ENCODE measurements at places on chromosomes 4 and X. TPM values are rescaled to one million over a fixed set of nuclear protein-coding genes. Genes with fewer than 3 reads are reported as not detected.

Gene SLIT2
- 27.6 TPM for total RNA-seq

Gene ASMT
- total RNA-seq, result 1.1 TPM

Gene ASB5
- not detected for total RNA-seq

Gene SMC1A
- total RNA-seq, result 21.6 TPM

Gene TLR7
- total RNA-seq, result 2.9 TPM

Gene FRG2
- not detected for total RNA-seq

Gene CD40LG
- total RNA-seq, result not detected

Gene NDST3
- total RNA-seq, result not detected

Gene OCRL
- 25.7 TPM for total RNA-seq

Gene PABPC1L2B
- total RNA-seq, result not detected

Gene ADH7
- not detected for total RNA-seq

Gene IL9R
- total RNA-seq, result not detected

Gene SYN1
- total RNA-seq, result 0.19 TPM

Gene TLR10
- total RNA-seq, result 0.44 TPM

Gene PCDH7
- 0.94 TPM for total RNA-seq

Gene FAT4
- 20.2 TPM for total RNA-seq

Gene MAGEA2B
- not detected for total RNA-seq

Gene INTS6L
- 4.3 TPM for total RNA-seq

Gene PDLIM3
- total RNA-seq, result 8.3 TPM

Gene PWWP3B
- 2.6 TPM for total RNA-seq

Gene HEPH
- total RNA-seq, result 7.0 TPM

Gene AFP
- total RNA-seq, result not detected

Gene UTP3
- 16.3 TPM for total RNA-seq

Gene OPN1LW
- not detected for total RNA-seq

Gene TMPRSS11A
- not detected for total RNA-seq

Gene NOX1
- not detected for total RNA-seq

Gene TCP11X2
- total RNA-seq, result not detected

Gene UCP1
- not detected for total RNA-seq

Gene DDIT4L
- 2.1 TPM for total RNA-seq

Gene MID1
- 11.1 TPM for total RNA-seq

Gene ZNF157
- total RNA-seq, result not detected

Gene SOX3
- total RNA-seq, result not detected
